NCI-H446 treated with DMSO at 0.1 percent for 48 hours (cell line): ENCODE measurements at places on chromosomes 11 and 22.

GRCh38 chr11:84256618-84257017 lies 970.5 kb upstream of the CCDC90B start:
- no peak for DNase-seq

DNA sequence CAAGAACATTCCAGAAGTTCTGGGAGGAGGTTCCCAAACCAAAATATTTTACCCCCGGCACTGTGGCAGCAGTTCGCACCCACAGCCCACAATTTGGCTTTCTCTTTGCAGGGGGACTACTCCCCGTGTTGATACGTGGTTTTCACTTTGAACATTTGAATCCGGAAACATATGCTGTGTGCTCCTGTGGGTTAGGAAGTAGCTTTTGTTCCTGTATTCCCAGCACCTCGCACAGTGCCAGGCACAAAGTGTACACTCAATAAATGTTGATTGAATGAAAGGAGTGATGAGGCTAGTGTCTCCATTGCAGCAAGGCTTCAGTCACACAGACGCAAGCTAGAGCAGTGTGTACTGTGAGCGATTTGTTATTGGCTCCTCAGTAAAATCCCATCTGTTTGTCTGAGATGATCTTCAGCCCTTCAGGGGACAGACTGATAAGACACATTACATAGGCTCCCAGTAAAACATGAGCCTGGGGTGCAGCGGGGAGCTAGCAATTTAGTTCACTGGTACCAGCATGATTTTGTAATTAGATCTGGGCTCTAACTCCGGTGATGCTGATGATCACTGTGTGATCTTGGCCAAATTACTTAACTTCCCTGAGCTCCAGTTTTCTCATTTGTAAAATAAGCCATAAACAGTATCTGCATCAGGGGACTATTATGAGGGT lies 2.2 kb downstream of the LAYN start:
- no peak for DNase-seq

GRCh38 chr22:38016182-38017151 lies 32.1 kb upstream of the SOX10 start:
- DNase-seq = no peak

DNA sequence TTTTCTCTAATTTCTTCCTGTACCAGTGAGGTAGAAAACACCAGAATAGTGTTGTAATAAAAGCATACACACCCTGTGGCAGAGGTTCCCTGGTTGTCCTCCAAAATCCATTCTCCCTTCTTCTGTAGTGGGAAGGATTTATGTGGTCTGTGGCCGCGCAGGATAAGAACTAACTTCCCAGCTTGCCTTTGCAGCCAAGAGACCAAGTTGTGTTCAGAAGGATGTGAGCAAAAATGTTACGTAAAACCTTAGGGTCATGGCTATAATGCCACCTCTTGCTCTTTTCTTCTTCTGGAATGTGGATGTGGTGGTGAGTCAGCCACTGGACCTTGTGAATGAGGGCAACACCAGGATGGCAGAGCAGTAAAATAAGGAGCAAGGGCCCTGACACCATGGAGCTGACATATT lies 28.4 kb downstream of the CCDC90B start:
- no peak for DNase-seq

DNA sequence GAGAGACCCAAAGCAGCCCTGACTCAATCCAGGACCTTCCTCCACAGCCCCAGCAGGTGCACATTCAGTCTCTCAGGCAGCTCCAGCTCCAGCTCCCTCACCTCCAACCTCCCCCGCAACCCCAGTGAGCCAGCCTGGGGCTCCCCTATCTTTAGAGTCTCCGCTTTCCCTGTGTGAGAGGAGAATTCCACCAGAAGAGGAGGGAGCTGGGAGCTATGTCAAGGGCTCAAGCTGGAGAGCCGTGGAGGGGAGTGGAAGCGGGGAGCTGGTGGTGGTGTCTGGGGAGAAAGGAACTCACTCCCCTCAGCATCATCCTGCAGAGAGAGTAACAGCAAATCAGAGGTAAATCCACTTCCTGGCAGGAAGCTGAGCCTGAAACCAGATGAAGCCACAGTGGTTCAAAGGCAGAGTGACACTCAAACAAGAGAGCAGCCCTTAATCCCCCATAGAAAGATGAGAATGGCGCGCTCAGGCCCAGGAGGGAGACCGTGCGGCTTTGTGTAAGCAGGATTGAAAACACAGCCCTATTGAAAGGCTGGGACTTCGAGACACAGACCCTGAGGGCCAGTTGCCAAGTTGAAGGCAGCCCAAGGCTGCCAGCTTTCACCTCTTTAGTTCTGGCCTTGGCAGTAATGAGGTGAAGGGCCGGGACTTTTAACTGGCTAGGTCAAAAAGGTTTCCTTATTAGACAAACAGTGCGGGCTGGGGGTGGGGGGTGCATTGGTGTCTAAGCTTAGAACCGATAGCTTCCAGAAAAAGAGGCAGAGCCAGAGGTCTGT lies 21.4 kb upstream of the CDON start:
- DNase-seq = no peak

DNA sequence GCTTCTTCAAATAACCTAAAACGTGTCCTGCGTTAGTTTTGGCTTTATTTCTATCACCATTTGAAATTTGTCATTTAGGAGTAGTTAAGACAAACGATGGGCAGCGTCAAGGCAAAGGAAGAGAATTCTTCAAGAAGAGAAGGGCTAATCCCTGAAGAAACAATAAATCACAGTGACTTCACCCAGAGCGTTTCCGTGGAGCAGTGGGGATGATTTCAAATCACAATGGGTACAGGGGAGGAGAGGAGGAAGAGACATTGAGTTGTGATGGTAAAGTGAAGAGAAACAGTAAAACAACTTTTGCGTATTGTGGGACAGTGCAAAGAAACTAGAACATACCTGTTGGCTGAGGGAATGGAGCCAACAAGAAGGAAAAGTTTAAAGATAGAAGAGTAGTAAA lies 9.7 kb downstream of the PDGFD start:
- DNase-seq = no peak

GRCh38 chr11:100689141-100689540 lies 2.1 kb downstream of the ARHGAP42 start:
- no peak for DNase-seq

- no peak for DNase-seq
These were observed 2.2 kb downstream of the PPP2R5B start for GRCh38 chr11:64926689-64927088.

GRCh38 chr22:27888310-27888709 lies 30.7 kb downstream of the PITPNB start:
- no peak for DNase-seq

- DNase-seq = peak; percentile 2
These were observed 3.4 kb downstream of the TSPAN32 start for GRCh38 chr11:2305140-2305778.

DNA sequence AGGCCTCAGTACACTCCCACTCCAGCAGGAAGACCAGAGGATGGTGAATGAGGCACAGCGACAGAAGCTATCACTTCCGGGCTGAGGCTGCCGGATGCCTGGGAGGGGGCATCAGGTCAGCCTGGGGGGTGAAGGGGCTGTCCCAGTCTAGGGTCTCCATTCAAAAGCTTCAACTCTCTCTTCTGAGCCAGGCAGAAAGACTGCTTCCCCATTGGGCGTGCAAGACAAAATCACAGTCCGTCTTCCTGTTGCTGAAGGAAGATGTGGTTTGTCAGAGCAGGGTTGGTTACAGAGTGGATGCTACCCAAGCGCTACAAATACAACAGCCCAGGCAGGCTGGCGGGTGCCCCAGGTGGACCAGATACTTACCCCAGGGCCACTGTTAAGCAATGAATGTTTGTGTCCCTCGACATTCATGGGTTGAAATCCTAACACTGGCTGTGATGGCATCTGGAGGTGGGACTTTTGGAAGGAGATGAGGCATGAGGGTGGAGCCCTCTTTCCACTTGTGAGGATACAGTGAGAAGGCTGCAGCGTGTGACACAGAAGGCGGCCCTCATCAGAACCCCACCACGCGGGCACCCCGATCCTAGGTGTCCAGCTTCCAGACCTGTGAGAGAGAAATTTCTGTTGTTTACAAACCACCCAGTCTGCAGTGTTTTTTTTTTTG lies 12.0 kb downstream of the UPK3A start:
- DNase-seq = no peak
